ENCODE measurements at places on chromosomes 2 and 18.

DNA sequence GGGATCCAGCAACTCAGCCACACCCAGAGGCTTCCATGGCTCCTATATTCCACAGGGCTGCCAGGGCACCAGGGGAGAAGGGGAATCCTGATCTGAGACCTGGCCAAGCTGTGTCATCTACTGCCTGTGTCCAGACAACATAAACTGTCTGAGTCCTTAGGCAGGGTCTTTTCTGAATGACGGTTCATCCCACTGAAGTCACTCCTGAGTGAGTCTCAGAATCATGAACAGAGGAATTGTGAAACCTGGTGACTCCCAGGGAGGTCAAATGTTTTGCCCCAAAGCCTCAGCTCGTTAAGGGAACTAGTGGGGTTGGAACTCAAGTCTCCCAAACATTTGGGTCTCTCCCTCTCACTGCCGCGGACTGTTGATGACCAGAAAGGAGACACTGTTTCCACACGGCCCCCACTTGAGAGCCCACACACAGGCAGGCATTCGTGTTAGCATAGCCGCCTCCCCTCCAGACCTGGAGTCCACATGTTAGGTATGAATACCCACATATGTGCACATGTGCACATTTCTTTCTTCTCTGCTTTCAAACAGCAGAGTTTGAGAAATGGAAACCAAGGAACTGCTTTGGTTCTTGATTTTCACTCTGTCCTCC is 125.0 kb upstream of the MSH6 start:
- DNase-seq = no peak

- DNase-seq = peak; percentile 80
Measured at GRCh38 chr2:10412380-10412779, 35.7 kb downstream of the ODC1 start.

DNA sequence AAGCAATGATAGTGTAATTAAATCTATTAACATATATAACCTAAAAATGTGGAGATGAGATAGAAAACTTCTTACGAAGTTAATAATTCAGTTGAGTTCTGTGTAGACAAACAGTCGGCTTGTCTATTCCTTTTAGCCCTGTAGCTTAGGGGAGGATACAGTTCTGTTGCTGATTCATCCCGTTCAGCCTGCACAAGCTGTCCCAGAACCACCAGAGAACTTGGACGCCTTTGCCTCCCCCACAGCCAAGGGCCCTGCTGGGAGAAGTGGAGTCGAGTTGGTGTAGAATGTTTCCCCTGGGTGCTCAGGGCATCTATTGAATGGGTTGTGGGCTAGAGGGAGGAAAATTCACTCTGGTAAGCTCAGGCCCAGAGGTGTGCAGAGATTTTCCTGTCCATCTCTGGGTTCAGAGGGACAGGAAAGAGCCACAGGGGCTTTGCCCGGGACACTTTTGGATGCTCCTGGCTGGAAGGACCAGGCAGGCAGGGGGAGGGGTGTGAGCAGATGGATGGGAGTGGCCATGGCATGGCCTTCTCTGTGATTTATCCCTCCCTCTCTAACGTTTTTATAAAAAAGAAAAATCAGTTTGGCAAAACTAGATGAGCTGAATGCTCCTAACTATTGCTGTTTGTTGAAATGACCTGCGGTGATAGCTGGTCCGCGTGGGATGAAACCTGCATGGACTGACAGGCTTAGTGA is 42.8 kb upstream of the GALR1 start:
- DNase-seq = no peak

- DNase-seq = peak; percentile 15
Measured at GRCh38 chr18:475202-476031, 25.1 kb downstream of the COLEC12 start.

DNA sequence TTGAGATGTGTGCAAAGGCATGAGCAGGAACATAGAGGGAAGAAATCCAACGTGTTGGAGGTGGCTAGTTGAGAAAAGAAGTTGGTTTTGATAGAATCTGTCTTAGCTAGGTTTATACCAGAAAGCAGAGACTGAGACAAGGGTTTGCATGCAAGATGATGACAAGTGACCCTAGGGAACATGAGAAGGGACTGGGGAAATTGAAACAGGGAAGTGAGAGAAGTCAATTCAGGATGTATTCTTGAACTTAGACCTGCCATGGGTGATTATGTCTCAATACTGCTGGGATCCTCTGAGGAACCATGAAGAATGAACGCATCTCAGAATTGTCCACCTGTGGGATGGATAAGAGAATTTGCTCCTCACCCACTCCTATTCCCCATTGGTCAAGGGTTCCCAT is 20.5 kb downstream of the IL36A start:
- no peak for DNase-seq

GRCh38 chr2:59150217-59150849 is 909.2 kb upstream of the FANCL start:
- DNase-seq = peak; percentile 27
